ENCODE measurements at places on chromosomes 16 and 17.

GRCh38 chr16:50537533-50538290 lies 10.5 kb upstream of the NKD1 start:
- no peak for DNase-seq

DNA sequence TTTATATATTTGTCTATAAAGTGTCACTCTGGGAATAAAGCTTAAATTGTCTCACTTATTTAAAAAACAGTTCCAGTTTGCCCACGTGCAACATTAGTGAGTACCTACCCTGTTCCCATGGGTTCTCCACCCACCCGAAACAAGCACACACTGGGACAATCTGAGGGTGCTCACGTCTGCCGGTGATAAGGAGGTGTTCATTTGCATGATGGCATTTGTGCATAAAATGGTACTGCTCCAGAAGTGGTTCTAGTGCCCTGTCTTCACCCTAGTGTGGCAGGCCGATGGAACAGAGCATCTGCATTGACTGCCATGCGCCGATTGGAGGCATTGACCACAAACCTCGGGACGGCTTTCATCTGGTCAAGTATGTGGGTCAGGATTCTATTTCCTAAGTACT lies 35.6 kb upstream of the ENDOV start:
- no peak for DNase-seq

- DNase-seq: no peak
Measured at GRCh38 chr16:51497541-51498211, 346.6 kb upstream of the SALL1 start.

- DNase-seq: no peak
Measured at GRCh38 chr16:24174504-24174903, 81.6 kb upstream of the CACNG3 start.

GRCh38 chr17:7774055-7774521 lies 56.5 kb downstream of the DNAH2 start:
- DNase-seq: peak; percentile 76

DNA sequence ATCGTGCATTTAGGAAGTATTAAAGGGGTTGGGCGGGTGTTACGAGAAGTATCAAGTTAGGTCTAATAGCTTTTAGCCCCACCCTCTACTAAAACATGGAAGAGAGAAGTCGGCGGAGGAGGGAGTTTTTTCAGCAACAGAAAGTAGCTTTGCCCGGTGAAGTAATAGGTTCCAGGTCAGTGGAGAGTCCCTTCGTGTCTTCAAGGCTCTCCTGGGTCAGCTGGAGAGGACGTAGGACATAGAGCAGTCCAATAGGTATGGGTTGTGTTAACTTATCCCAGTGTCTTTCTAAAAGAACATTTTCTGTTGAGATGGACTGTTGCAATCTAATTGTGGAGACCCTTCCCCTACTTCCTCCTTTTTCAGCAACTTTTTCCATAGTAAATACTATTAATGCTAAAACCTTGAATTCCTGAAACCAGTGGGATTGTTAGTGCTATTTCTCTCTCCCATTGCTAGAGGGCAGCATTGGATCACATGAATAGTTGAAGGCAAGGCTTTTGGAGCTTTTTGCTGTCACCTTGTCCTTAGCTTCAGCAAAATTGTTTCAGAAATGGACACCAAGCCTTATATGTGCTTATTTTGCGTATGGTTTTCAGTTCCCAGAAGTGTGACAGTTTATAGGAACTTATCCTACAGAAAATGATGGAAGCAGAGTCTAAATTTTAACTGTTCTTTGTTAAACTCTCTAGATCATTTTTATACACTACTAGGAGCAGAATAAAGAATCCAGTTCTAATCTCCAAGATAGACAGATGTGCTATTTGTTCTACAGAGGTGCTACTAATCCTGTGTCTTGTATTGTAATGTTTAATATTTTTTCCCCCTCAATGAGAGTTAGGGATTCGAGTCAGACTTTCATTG lies 38.4 kb downstream of the UTP18 start:
- DNase-seq: peak; percentile 68

GRCh38 chr16:49084628-49085390 lies 196.8 kb downstream of the CBLN1 start:
- DNase-seq: no peak

DNA sequence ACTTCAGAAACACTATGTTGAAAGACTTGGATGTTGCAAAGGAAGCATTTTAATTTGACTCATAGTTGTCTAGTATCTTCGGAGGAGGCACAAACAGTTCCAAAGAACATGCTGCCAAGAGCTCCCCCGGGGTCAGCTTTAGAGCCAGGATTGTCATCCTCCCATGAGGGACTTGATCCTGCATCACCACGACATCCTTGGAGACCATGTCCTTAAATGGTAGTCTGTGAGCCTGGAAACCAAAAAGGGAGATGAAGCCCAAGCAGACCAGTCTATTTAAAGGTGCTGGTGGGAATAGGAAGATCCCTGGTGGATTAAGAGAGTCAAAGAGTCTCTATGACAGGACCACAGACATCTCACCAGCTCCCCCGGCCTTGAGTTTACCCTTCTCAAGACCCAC lies 33.3 kb upstream of the DYNLRB2 start:
- no peak for DNase-seq

- DNase-seq: no peak
Measured at GRCh38 chr16:11050944-11051343, 106.6 kb downstream of the CLEC16A start.

DNA sequence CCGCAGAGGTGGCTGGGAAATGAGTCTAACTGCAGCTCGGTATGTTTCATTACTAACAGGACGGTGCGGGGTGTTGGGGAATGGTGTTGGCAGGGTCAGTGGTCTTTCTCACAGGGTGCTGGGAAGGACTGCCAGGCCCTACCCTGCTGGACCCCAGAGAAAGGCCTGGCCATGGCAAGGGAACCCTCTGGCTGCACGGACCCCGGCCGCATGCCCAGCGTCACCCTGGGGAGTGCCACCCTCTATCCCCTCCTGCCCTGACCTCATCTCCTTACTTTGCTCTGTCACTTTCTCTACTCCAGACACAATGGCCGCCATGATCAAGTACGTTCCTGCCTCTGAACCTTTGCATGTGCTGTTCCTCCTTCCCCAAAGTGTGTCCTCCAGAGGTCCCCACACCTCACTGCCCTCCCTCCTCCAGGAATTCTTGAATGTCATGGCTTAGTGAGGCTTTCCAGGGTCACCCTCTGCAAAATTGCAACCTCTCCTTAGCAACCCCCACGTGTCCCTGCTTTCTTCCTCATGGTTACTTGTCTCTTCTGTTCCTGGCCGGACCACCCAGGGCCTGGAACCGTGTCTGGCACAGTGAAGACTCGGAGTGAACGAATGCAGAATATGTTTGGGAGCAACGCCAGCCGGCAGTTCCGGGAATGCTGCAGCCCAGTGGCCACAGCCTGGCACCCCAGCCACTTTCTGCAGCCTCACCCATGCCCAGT lies 15.2 kb downstream of the ADAD2 start:
- DNase-seq: no peak

- peak; percentile 87 for DNase-seq
Measured at GRCh38 chr16:30567991-30568638, 3.4 kb downstream of the ZNF688 start.

DNA sequence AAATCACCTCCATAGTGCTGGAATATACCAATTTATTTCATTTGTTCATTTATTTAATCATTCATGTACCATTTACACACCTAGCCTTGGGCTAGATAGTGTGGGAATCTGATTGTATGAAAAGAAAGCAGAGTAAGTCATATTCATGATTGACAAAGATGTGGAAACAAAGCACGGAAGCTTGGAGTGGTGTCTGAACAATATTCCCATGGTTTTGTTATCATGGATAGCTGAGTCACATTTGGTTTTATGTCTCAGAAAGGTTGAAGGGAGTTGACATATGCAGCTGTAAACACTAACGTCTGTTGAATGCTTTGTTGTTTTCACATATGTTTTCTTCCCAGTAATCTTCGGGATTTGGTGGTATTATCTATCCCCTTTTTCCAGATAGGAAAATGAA lies 76.6 kb downstream of the MAP2K4 start:
- no peak for DNase-seq

DNA sequence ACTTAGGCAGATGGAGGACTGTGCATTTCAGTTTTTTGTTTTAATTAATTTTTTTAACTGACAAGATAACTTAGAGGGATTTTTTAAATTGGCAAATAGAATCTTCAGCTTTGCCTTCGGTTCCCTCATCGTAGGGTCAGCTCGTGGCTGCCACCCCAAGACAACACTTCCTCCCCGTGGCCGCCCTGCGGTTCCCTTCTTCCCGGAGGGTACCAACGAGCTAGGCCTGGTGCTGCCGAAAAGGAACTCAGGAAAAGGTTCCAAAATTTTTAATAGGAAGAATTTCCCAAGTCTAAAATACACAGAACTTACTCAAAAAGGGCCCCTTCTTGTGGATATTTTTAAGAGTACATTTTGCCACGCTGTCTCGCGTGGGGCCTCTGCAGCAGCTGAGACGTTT lies 210.4 kb upstream of the CHMP6 start:
- DNase-seq: no peak

DNA sequence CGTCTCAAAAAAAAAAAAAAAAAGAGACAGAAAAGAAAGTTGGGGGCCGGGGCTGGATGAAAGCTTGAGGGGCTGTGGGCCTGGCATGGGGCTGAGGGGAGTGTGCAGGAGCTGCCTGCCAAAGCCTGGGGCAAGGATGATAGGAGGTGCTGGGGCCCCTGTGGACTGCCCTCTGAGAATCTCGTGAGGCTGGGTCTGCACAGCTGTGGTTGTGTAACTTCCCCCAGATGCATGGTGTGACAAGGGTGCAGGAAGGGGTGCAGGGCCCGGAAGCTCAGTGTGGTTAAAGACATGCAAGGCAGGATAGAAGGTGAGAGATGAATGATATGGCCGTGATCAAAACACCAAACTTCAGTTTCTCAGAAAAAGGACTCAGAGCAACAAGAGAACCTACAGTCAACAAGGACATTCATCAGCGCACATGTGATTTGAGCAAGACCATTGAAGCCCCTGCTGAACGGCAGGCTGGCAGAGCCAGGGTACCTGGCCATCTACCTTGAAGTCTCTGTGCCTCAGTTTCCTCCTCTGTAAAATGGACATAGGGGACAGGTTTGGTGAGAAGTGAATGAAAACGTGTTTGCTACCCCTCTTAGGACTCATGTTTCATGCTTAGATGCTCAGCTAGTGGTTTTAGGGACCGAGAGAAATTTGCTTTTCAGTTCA lies 9.6 kb downstream of the IL32 start:
- DNase-seq: no peak

DNA sequence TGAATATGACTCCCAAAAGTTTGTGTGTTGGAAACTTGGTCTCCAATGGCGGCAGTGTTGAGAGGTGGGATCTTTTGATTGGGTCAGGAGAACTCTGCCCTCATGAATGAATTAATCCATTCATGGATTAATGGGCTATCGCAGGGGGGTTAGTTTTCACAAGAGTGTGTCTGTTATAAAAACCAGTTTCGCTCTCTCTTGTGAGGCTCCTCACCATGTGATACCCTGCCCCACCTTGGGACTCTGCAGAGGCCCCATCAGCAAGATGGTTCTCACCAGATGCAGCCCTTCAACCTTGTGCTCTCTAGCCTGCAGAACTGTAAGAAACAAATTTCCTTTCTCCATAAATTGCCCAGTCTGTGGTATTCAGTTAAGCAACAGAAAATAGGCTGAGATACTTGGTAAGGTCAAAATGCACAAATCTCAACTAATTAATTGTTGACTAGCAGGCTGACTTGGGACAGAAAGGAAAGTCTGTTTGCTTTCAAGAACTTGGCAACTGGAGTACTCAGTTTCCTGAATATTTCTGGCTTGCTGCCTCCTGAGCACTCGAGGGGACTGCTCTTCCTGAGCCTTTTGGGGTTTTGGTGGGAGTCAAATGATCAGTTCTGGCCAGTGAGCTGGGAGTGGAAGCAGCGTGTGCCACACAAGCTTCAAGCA lies 13.8 kb upstream of the CCL17 start:
- no peak for DNase-seq

DNA sequence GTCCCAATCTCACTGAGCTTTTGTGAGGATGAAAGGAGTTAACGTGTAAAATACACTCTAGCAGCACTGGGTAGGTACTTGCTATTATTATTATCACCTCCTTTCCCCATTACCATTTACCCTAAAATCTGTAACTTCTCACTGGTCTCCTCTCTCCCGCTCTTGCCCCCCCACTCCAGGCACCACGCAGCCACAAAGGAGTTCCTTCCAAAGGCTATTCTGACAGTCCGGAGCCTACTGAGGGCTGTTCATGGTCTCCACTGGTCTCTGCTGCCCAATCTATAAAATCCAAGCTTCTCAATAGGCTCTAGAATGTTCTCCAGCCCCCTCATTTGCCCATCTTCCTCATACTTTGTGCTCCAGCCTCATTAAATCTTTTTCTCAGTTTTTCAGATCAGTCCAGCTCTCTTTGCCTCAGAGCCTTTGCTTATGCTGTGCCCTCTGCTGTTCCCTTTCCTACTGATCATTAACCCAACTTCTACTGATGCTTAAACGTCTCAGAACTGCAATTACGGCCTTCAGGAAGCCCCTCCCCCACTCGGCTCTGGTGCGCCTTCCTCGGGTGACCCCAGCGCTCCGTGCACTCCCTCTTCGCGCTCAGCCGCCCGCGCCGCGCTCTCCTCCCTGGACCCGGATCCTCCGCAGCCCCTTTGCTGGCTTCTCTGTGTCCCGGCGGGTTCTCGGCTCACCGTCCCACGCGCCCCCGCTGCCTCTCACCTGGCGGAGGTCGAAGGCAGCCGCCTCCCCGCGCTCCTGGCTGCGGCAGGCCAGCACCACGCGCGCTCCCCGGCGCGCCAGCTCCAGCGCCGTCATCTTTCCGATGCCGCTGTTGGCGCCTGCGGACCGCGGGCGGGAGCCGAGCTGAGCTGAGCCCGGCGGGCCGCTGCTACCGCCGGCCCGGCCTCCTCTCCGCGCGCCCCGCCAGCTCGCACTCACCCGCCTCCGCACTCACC lies 737 bp downstream of the DHRS13 start:
- no peak for DNase-seq

DNA sequence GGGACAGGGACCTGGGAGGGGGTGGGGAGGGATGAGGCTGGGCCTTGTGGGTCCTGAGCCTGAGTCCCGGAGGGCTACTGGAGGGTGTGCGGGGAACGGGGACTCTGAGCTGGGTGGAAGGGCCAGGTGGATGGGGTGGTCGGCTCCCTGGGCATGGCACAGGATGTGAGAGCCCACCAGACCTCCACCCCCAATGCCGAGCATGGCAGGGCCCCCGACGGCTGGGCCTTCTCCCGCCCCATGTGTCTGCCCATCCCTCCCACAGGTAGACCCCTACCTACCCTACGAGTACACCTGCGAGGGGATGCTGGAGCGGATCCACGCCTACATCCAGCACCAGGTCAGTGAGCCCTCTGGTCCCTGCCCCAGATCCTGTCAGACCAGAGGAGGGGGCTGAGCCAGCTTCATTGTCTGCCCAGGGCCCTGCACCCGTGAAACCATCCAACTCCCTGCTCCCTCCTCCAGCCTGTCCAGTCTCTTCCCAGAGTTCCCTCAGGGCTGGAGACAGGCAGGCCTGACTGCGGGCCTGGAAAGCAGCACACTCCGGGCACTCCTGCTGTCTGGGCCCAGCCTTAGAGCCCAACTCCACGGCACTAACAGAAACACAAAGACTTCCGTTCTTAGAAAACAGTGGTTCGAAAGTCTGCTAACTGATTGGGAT lies 78.0 kb downstream of the MGAT5B start:
- no peak for DNase-seq

GRCh38 chr17:79627766-79628690 lies 17.2 kb upstream of the RBFOX3 start:
- DNase-seq: no peak

GRCh38 chr17:33057564-33057963 lies 65.9 kb downstream of the SPACA3 start:
- no peak for DNase-seq

- DNase-seq: no peak
Measured at GRCh38 chr17:15741624-15742023, 9.5 kb downstream of the TBC1D26 start.

- DNase-seq: peak; percentile 9
Measured at GRCh38 chr17:27290916-27291598, 2.9 kb upstream of the WSB1 start.

Data from PC-3 (cell line).